Activated naive CD4-positive, alpha-beta T cell treated with anti-CD3 and anti-CD28 coated beads for 36 hours (primary cell): ENCODE measurements at places on chromosomes 12 and 14. TPM values are rescaled to one million over a fixed set of nuclear protein-coding genes. Genes with fewer than 3 reads are reported as not detected.
A peak's percentile ranks its signal among the peaks of the same experiment; 100 is the strongest.

Gene MYF6
- total RNA-seq: not detected

Gene CCDC196
- not detected for total RNA-seq

Gene ISM2
- not detected for total RNA-seq

Gene DBX2
- total RNA-seq: not detected

Gene CELA1
- total RNA-seq: not detected

Gene ACOT4
- 1.4 TPM for total RNA-seq

Gene SLC2A14
- total RNA-seq: 8.8 TPM

DNA sequence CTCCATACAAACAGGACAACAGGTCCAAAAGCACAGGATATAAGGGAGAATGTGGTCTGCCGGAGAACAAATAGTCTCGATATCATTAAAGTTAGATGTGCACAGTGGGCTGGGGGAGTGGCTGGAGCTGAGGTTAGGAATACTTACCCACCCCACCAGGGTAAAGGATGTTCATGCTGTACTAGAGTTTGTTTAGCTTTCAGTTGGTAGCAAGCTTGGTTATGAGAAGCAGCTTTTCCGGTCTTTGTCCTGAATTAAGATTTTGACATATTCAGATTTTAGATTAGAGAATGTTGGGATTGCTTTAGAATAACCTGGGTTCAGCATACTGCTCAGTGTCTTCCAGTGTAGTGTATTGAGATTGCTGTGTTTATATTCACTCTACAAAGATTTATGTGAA, 16.7 kb downstream of the RASSF8 start:
- no peak for DNase-seq

DNA sequence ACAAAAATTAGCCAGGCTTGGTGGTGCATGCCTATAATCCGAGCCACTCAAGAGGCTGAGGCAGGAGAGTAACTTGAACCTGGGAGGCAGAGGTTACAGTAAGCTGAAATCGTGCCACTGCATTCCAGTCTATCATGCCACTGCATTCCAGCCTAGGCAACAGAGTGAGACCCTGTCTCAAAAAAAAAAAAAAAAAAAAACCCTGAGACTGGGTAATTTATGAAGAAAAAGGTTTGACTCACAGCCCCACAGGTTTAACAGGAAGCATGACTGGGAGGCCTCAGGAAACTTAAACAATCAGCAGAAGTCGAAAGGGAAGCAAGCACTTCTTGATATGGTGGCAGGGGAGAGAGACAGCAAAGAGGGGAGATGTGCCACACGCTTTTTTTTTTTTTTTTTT, 123.2 kb downstream of the GXYLT1 start:
- DNase-seq: no peak

DNA sequence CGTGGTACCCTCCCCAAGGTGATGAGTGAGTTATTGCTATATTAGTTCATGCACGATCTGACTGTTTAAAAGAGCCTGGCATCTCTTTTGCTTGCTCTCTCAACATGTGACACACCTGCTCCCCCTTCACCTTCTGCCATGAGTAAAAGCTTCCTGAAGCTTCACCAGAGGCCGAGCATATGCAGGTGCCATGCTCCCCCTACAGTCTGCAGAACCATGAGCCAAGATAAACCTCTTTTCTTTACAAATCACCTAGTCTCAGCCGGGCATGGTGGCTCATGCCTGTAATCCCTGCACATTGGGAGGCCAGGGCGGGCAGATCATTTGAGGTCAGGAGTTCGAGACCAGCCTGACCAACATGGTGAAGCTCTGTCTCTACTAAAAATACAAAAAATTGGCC, 61.8 kb downstream of the RNFT2 start:
- DNase-seq: no peak

- DNase-seq: no peak
Measured at GRCh38 chr14:101965770-101966722, 1.7 kb downstream of the DYNC1H1 start.

DNA sequence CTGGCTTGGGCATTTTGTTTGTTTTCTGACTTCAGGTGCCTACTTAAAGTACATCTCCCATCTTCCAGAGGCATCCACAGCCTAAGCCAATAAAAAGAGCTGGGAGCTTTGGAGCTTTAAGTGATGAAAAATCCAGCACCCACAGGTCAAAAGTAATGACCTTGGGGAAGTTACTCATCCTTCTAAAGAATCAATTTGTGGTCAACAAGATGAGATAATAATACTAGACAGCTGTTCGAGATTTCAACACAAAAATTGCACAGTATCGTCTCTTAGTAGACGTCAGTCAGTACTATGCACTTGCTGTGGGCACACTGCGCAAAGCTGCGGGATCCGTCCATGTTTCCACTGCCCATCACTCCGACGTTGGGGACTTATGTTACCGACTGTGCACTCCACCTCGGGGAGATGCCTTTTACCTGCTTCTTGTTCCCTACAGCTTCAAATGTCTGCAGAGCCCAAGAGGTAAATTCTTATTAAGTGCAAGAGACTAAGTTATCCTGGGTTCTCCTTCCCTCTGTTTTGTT, 1.3 kb downstream of the ST8SIA1 start:
- DNase-seq: no peak

GRCh38 chr12:75556311-75556899, 45.0 kb upstream of the KRR1 start:
- DNase-seq: no peak

DNA sequence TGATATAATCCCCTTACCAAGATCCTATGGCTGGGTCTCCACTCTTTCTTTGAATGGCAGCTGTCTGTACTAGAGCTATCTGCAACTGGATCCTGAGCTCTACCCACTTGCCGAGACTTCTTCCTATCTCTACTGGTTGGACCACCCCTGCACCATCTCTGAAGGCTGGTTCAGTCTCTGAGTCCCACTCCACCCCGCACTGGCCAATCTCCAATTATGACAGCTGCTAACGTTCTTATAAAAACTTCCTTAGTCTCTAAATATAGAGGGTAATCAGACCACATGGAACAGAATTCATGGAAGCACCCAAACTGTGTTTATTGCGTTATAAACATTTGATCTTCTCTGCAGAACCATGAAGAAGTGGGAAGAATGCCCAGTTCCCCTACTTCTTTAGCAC, 186.6 kb upstream of the EEA1 start:
- DNase-seq: no peak

DNA sequence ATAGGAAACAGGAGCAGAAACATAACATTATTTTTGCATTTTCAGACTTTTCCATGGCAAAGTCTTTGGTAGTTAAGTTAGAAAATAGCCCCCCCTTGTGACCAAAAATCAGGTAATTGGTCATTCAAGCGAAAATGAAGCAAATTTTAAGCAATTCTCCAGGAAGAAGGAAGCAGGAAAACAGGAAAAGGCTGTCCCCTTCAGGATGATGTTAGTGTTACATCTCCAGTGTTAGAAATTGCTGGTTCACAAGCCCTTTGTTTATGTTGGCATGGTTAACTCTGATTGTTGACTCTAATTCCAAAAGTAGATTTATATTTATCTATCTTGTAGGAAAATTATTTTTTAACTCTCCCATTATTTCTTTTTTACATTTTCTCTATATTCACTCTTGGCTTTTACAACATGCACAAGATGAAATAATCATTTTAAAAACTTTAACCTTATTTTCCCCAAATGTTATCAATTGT, 18.8 kb upstream of the GAS2L3 start:
- no peak for DNase-seq

- DNase-seq: no peak
Measured at GRCh38 chr14:98204139-98204538, 1067.9 kb downstream of the BCL11B start.

DNA sequence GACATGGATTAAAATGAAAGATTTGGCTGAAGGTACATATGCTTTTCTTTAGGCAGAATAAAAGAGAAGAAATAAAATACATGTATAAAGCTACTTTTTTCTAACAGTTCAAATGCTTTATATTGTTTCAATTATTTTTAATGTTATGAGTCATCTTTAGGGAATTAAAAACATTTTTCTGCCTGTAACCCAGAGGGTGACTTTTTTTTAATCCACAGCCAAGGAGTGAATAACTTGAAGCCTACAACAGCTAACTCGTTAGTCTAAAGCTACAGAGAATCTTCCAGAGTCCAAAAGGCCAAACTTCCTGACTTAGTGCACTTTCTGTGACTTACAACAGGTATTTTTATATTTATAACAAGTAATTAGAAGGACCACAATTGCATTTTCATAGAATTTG, 151.6 kb downstream of the SEC23A start:
- DNase-seq: no peak

DNA sequence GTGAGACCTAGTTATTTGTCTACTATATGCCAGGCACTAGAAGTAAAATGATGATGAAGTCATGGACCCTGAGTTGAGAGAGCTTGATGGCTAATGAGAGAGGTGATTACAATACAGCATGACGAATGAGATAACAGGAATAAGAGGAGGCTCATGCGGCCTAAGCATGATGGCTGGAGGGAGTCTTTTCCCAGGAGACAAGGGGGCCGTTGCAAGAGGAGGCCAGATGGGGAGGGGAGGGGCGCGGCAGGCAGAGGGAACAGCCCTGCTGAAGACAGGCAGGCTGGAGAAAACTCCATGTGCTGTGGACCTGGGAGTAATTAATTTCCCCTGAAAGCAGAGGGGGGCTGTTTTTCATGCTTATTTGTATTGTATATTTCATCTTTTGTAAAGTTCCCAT, 144.7 kb upstream of the RFLNA start:
- no peak for DNase-seq

DNA sequence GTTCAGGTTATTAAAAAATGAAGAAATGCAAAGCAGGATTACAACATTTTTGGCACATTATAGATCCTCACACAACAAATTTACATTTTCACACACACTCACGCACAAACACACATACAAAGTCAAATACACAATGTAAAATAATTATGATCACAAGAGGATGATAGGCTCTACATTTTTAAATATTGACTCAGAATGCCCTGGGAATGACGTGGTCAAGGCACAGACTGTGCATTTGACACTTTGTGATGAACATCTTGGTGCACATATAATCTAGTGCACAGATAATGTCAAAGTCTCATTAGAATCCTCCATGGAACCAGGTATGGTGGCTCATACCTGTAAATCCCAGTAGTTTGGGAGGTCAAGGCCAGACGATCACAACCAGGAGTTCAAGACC, 49.4 kb downstream of the DPF3 start:
- no peak for DNase-seq

DNA sequence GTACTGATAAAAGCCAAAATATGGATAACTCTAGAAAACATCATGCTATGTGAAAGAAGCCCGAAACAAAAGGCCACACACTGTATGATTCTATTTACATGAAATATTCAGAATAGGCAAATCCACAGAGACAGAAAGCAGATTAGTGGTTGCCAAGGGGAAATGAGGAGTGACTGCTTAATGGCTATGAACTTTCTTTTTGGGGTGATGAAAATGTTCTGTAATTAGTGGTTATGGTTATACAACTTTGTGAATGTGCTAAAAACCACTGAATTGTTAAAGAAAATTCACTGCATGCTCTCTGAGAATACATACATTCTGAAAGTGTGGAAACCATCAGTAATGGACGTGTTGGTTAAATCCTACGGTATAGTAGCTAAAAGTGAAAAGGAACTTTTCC, 39.9 kb upstream of the STON2 start:
- no peak for DNase-seq

DNA sequence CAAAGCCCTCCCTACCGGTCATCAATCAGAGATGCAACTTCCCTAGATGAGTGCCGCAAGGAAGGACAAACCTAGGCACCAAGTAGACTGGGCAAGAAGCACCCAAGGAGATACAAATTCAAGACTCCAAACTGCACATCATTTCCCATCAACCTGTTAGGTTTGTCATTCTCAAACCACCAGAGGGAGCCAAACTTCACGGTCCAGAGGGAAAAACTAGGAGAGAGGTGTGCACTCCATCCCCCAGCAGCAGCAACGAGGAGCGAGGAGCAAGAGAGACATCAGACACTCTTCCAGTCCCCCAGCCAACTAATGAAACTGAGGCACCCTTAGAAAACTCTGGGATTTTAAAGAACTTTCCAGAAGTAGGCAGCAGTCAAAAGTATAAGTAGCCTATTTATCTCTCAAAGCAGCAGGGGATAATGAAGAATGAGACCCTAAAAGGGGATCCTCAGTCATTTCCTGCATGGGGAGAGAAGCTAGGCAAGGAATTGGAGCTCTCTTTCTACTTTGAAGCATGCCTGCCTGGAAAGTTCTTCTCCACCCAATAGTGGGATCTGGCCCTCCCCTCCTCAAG, 37.0 kb upstream of the NT5DC3 start:
- DNase-seq: peak; percentile 79

GRCh38 chr12:72141381-72141780, 130.8 kb upstream of the TRHDE start:
- DNase-seq: no peak

GRCh38 chr12:77133566-77133965, 68.2 kb upstream of the E2F7 start:
- peak; percentile 40 for DNase-seq

GRCh38 chr14:59294662-59294992, 106.2 kb downstream of the DAAM1 start:
- DNase-seq: no peak

DNA sequence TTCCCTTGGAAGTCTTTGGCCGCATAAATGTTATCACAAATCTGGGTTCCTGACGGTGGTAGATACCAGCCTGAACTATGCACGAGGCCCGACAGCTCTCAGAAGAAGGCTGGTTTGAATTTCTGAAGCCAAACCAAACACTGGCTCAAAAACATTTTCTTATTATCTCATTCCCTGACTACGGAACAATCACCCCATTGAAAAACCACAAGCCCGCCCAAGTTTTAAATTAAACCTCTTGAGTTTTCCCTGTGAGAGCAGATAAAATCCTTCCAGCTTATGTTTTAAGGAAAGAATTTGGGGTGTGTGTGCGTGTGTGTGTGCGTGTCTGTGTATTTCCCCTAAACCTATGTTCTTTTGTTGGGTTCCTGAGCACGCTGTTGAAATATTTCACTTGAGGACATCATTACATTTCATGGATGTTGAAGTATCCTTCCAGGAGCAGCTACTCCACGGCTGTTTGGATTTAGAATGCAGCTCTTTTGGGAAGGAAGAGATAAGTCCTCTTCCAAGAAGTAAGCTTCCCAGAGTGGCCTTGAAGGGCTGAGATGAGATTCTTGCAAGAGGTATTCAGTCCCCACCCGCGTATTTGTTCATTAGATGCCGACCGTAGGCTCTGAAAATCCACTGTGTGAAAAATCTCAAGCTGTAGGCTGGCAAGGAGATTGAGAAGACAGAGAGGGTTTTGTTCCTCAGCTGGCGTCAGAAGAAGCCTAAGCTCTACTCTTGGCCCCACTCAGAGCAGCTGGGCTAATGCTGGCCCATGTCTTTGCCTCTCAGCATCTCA, 131.0 kb upstream of the NCOR2 start:
- DNase-seq: no peak
